Natural killer cell treated with Interleukin-12 subunit alpha and Interleukin-12 subunit beta and Interleukin-15 and Interleukin-18, amount 100 ng/mL, for 72 hours (primary cell): ENCODE measurements at places on chromosomes 7 and 10. TPM values are rescaled to one million over a fixed set of nuclear protein-coding genes. Genes with fewer than 3 reads are reported as not detected.

- DNase-seq: no peak
These were observed 295.9 kb upstream of the PHF14 start for GRCh38 chr7:10677668-10678232.

DNA sequence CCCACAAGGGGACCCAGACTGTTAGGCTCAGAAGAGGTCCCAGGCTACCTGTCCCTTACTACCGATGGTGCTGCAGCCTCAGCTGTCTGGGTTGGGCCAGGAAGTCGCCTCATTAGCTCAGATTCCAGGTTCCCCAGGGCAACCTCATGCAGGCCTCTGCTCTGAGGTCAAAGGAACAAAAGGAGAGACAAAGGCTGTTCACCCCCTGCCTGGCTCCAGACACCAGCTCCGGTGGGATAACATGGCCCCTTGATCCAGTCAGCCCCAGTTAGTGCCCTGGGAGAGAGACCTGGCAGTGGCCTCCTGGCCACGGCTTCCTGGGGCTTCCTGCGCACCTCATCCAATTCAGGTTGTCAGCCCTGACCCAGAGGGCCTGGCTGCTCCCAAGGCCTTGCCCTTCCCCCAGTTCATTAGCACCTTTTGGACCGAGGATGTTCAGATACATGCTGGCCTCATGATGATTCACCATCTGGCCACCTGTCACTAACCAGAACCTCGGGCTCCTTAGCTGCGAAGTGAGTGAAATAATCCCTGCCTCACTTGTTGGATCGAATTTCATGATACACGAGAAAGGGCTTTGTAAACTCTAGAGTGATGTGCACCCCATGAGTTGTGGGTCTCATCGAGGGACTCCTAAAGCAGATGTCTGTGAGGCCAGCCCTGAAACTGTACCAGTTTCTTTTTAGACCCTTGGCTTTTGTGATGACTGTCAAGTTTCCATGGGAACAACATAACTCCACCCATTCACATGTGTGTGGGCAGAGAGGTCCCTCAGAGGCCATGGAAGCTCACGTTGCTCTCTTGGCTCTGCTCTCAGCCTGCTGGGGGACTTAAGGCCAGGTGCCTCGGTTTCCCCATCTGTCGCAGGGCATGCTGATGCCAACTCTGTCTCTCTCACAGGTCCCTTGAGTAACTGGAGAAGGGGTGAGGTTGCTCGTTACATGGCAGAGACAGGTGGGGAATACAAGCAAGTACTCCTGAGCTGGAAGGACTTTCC is 79.5 kb upstream of the PCBD1 start:
- DNase-seq: no peak

DNA sequence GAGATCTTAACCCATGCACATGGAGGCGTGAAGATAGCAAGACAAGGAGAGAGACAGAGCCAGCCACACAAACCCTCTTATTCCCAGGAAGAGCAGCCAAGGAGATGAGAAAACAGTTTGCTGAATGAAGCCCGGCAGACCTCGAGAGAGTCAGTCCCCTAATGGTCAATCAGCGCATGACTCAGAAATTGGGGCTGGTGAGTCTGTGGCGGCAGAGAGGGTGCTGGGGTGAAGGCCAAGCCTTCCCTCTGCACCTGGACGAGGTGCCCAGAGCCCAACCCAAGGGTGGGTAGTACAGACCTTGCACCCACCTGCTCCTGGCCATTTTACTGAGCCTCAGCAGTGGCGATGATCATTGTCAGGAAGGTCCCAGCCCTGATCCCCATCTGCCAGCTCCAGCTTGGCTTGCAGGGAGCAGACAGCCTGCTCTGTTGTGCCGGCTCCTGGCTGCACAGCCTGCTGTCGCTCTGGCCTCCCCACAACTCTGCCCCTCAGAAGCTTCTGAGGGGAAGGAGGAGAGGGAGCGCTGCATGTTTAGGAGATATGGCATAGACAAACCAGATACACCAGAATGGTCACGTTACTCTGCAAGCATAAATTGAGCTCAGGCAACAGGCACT is 256.6 kb downstream of the RPS24 start:
- no peak for DNase-seq

DNA sequence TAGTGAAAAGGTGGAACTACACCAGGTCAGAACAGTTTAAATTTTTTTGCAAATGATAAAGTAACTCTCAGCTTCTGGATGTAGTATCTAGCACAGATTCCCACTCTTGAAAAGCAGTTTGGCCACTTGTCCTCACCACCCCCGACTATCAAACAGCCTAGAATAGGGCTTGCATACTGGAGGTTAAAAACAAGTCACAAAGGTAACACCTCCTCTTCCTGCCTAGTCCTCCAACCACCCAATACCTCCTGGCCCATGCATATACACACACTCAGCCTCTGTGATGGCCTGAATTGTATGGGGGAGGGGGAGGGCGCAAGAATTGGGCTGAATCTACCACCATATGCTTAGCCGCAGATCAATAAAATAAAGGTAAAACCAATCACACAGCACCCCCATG is 5.7 kb downstream of the SKAP2 start:
- no peak for DNase-seq

DNA sequence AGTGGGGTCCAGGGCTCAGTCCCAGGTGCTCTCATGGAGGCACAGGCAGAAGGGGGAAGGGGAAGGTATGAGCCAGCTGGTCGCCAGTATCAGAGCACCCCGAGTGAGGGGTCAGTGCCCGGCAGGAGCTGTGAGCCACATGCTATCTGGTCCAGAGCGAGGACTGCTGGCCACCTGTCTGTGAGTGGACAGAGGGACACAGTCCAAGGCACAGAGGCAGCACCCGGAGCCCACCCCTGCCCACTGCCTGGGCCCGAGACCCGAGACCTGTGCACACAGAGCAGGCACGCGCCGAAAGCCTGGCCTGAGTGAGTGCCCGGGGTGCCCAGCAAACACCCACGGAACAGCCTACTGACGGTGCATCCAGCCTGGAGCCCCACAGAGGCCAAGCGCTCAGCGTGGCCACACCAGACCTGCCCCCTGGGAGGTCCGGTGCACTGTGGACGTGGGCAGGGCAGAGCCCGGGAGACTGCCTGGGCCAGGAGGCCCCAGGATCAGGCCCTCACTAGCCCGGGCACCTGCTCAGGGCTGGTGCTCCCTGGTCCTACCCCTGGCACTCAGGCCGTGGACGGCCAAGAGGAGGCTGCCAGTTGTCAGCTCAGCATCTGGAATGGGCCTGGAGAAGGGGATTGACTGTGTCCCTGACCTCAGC is 29.4 kb downstream of the ADGRA1 start:
- no peak for DNase-seq

- DNase-seq: no peak
These were observed 15.1 kb upstream of the CUBN start for GRCh38 chr10:17144757-17145156.

GRCh38 chr10:88262591-88263234 is 320.4 kb downstream of the RNLS start:
- no peak for DNase-seq

Gene NPTX2
- total RNA-seq: not detected

DNA sequence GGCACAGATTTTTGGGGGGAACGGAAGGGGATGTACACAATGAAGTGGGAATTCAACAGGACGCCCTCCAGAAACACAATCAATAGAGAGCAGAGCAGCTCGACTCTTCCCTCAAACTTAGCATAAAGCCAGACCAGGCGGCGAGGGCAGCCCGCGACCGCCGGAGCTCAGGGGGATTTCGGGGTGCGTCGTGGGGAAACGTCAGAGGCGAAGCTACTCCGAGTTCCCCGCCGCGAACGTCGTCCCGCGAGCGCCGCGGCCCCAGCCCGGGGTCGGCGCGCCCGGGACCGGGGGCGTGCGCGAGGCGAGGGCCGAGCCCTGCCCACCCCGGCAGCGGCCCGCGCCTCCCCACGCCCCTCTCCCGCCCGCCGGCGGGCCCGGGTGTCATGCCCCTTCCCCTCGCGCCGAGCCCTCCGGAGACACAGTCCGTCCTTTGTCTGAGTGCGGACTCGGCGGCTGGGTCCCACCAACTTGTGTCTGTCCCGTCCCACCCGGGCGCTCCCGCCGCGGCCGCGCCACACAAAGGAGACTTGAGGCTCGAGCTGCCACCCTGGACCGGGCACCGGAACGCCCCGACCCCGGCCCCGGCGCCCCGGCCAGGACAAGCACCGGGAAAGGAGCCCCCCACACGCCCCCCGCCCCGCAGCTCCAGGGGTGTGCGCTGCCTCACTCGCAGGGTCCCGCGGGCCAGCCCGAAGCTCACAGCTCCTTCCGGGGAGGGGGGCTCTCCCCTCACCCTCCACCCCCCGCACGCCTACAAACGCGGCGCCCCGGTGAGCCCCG is 634 bp downstream of the EZH2 start:
- peak; percentile 84 for DNase-seq

- DNase-seq: no peak
These were observed 39.6 kb downstream of the SORCS3 start for GRCh38 chr10:104680467-104681401.

- no peak for DNase-seq
These were observed 122.3 kb downstream of the JMJD1C start for GRCh38 chr10:63343476-63343875.

- no peak for DNase-seq
These were observed 11.4 kb downstream of the KDM7A start for GRCh38 chr7:140165422-140165821.

DNA sequence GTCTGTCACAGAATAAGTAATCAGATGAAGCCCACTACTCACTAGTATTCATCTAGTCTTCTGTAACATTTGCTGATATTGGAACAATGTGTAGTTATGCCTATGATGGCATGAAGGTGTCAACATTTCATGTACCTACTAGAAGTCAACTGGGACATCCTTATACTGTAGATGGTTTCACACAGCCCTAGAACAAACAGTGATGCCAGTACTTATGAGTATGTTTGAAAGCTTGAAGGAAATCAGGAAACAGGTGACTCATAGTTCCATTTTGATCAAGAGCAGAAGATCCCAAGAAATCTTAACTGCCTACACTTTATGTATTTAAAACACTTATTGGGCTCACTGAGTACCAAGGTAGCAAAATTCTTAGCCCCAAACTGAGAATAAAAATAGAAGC is 1519.6 kb downstream of the REEP3 start:
- DNase-seq: no peak
